ENCODE measurements at places on chromosomes 2 and 18. TPM values are rescaled to one million over a fixed set of nuclear protein-coding genes. Genes with fewer than 3 reads are reported as not detected.

Gene CHRNA1
- 0.51 TPM for total RNA-seq

Gene ATP8B1
- total RNA-seq, result 72.5 TPM

Gene CELF4
- total RNA-seq, result not detected

Gene ZSWIM2
- total RNA-seq, result not detected

Gene ITM2C
- total RNA-seq, result 38.7 TPM

Gene TUBB8B
- total RNA-seq, result 0.14 TPM

Gene HSPD1
- 307 TPM for total RNA-seq

Gene TMEM37
- 0.51 TPM for total RNA-seq

Gene ANKAR
- 6.8 TPM for total RNA-seq

Gene BOD1L2
- total RNA-seq, result not detected

Gene ACADL
- total RNA-seq, result 0.19 TPM

Gene KCNIP3
- 0.51 TPM for total RNA-seq

Gene CHRNG
- not detected for total RNA-seq

Gene SCG2
- total RNA-seq, result 0.05 TPM

Gene DES
- total RNA-seq, result not detected

Gene BIN1
- total RNA-seq, result 34.4 TPM

Gene CCDC141
- 1.2 TPM for total RNA-seq

Gene ST3GAL5
- 13.7 TPM for total RNA-seq

Gene SH3RF3
- total RNA-seq, result 13.5 TPM

Gene TMEFF2
- 0.05 TPM for total RNA-seq

Gene RBKS
- 1.2 TPM for total RNA-seq

Gene CAPN13
- total RNA-seq, result not detected

Gene FAM117B
- 2.7 TPM for total RNA-seq

Gene TEX44
- not detected for total RNA-seq
